ENCODE measurements at places on chromosomes 6 and 20.

GRCh38 chr6:124993327-124993726 is 31.1 kb downstream of the RNF217 start:
- no peak for DNase-seq

DNA sequence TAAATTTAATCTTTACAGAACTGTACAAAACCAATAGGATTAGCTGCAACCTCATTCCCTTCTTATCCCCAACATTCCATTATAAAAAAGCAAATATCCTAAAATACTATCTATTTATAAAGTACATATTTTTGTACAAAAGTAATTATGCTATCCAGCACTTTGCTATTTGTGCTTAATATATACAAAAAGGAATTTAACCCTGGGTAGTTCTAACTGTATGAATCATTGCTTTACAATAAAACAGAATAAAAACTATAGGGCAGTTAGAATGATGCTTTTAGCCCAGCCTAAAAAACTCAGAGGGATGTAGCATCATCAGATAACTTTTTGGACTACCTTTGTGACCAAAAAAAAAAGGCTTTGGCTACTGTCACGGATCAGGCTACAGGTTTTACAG is 49.9 kb upstream of the KLHL31 start:
- DNase-seq, result no peak

DNA sequence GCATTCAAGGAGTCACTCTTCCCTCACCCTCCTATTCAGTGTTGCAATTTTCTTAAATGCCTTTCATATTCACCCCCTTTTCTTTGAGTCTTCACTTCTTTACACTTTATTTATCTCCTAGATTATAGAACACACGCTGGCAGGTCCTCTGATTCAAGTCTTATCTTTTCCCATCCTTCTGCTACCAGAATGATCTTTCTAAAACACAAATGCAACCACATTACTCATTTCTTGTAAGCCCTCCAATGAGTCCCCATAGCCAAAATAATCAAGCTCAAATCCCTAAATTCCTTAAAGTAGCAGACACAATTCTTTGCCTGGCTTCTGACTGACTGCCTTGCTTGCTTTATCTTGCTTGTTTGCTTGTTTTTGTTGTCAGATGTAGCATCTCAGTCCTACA is 920.0 kb downstream of the TFAP2A start:
- no peak for DNase-seq

DNA sequence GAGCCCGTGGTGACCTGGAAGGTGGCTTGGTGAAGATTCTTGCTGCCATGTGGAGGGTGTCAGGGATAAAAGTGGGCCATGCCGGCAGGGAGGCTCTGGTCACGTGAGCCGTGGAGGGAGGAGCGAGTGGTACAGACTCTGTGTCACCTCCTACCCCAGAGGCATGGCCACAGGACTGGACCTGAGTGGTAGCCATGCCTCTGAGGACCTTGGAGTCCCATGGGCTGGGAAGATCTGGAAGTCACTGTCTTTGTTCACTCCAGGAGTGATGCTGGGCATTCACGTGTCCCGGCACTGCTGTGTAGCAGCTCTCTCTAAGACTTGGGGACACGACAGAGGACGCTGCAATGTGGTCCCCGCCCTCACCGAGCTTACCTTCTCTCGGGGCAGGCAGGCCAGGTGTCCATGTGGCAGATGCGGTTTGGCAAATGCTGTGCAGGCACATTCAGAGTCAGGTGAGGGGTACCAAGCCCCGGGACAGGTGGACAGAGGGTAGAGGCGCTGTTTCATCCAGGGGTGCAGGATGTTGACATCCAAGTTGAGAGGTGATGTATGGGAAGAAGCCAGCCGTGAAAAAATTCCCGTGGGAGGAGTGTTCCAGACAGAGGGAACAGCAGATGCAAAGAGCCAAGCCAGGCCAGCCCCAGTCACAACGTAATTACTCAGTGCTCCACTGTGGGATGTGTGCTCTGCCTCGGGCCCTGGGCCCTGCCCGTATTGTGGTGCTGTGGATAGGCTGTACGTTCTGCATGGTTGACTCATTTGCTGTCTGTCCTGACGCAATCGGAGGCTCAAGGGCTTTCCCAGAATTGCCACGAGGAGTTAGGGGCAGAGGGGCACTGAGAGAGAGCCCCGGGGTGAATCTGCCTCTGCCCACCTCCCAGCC is 307.8 kb downstream of the TAF4 start:
- DNase-seq, result no peak

DNA sequence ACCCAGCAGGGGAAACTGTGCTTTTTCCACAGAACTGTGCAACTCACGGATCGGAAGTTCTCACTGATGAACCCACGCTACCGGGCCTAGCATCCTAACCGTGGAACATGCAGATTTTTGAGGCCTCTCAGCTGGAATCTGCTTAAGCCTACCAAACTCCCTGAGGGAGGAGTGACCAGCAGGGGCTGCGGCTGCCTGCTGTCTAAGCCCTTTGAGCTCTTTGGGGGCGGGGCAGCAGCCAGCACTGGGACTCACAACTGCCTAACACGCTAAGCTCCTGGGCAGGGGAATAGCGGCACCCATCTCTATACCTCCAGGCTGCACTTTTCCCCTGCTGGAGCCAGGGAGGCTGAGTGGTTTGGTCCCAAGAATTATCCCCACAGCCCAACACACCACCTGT is 20.4 kb upstream of the METTL24 start:
- no peak for DNase-seq

DNA sequence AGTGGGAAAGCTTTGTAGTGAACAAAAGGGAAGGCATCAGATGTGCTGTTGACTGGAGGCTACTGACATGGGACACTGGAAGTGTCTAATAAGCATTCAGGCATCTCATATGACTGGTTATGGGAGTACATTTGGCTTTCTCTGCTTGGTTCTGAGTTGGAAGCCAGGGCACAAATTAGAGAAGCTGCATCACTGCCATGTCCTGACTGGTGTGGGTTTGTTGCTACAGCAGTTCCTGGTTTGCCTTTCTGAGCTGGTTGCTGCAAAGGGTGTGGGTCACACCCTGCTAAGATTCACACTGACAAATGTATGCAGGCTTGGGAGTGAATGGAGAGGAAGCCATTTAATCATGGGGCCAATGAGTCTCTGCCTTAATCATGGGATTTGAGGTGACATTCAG is 36.2 kb upstream of the NANP start:
- DNase-seq, result no peak

DNA sequence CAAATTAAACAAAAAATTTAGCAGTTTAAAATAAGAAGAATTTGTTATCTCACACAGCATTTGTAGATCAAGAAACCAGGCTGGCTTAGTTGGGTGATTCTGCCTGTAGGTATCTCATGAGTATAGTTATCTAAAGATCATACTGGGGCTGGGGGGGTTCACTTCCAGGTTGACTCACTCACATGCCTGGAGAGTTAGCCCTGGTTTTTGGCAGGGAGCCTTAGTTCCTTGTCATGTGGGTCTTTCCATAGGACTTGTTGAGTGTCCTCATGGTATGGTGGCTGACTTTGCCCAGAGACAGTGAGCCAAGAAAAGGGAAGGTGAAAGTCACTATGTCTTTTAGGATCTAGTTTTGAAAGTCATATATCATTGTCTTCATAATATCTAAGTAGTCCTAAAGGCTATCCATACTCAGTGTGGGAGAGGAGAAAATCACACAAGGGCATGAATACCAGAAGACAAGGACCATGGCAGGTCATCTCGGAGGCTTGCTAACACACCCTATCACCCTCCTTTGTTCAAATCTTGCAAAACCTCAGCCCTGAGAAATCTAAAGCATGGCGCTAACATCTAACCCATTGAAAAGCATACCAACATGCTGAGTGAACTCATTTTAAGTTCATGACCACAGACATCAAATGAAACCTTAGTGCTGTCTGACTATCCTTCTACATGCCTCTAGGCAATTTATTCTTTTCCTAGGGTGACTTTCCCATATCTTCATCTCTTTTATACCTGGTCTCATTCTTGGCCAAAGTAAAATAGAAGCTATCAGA is 39.2 kb downstream of the CYP24A1 start:
- no peak for DNase-seq
